Germinal center (tissue), 1 donor: ENCODE measurements at places on chromosomes 13 and 19.

- no peak for DNase-seq
These were observed 43.7 kb downstream of the FRY start for GRCh38 chr13:32075170-32075851.

GRCh38 chr19:41532526-41532925 lies 43.4 kb upstream of the CEACAM21 start:
- DNase-seq = no peak

GRCh38 chr19:19280561-19280960 lies 7.5 kb upstream of the TM6SF2 start:
- DNase-seq = no peak

DNA sequence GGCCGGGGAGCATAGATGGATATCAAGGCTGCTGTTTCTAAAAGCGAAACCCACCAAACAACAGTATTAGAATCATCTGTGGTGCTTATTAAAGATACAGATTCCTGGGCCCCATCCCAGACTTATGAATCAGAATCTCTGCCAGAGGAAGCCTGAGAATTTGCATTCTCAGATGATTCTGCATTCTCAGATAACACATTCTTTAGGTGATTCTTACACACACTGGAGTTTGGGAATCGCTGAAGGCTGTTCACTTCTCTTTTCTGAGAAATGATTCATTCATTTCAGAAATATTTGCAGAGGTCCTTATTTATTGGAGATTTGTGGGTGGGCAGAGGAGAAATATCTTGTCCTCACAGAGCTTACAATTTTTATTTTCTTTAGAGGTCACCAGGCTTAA lies 24.4 kb downstream of the ALOX5AP start:
- DNase-seq = no peak

DNA sequence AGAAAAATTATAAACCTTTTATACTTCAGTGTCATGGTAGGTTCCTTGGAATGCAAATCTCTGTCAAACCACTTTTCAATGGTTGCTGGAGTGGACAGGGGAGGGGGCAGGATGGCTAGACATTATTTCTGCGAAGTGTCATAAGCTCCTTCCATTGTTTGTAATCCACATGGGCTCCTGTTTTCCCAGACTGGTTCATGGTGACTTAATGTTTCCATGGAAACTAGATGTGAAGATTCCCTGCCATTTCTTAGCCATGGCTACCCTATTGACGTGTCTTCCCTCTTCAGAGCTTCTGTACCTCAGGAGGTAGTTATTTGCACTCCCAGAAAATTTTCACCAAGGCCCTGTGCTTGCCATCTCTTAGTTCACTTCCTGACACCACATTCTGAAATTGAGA lies 95.3 kb downstream of the UFM1 start:
- no peak for DNase-seq

- no peak for DNase-seq
These were observed 54.1 kb downstream of the C13orf42 start for GRCh38 chr13:51057001-51057400.

GRCh38 chr13:80340651-80341100 lies 250 bp downstream of the SPRY2 start:
- no peak for DNase-seq
